Left kidney (tissue), 8 donors: ENCODE measurements at places on chromosomes 3 and 15. TPM values are rescaled to one million over a fixed set of nuclear protein-coding genes. Genes with fewer than 3 reads are reported as not detected.

ZCWPW2 gene
- 2.8 TPM for polyA plus RNA-seq

LRRC3B gene
- polyA plus RNA-seq, result 1.8 TPM

HYAL1 gene
- 6.5 TPM for polyA plus RNA-seq

CAMP gene
- 0.38 TPM for polyA plus RNA-seq

ITIH1 gene
- not detected for polyA plus RNA-seq

COMMD4 gene
- polyA plus RNA-seq, result 91.0 TPM

P2RY14 gene
- polyA plus RNA-seq, result 0.57 TPM

CCDC54 gene
- 0.28 TPM for polyA plus RNA-seq

TUBGCP4 gene
- 29.7 TPM for polyA plus RNA-seq

CTXN2 gene
- polyA plus RNA-seq, result 0.12 TPM

IL1RAP gene
- 17.4 TPM for polyA plus RNA-seq

PEX5L gene
- polyA plus RNA-seq, result 0.58 TPM

AMOTL2 gene
- 75.0 TPM for polyA plus RNA-seq

GABRB3 gene
- 6.0 TPM for polyA plus RNA-seq

LCTL gene
- polyA plus RNA-seq, result 0.42 TPM

ROPN1 gene
- 0.25 TPM for polyA plus RNA-seq

CYP8B1 gene
- polyA plus RNA-seq, result 1.3 TPM

MESP2 gene
- 0.45 TPM for polyA plus RNA-seq
